CD8-positive, alpha-beta T cell (primary cell): ENCODE measurements at places on chromosomes 7 and 10.

DNA sequence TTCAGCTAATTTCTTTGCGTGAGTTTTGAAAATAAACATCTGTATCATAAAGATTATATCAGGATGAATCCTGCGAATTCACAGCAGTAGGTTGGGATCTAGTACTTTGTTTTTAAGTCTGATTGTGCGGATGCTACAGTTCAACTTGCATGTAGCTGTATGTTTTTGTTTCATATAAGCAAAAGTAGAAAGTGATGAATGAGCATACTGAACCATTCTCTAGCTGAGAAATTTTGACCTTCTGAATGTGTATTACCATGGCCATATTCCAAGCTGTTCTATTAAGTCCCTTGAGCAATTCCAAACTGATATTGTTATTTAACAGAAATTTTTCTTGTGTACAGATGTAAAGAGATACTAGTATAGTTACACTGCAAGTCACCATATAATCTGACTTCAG is 358.8 kb upstream of the MEOX2 start:
- no peak for DNase-seq

- DNase-seq = no peak
These were observed 145.2 kb downstream of the PPP1R9A start for GRCh38 chr7:95052566-95053094.

- no peak for DNase-seq
These were observed 26.4 kb upstream of the ITPRID1 start for GRCh38 chr7:31487476-31487875.

DNA sequence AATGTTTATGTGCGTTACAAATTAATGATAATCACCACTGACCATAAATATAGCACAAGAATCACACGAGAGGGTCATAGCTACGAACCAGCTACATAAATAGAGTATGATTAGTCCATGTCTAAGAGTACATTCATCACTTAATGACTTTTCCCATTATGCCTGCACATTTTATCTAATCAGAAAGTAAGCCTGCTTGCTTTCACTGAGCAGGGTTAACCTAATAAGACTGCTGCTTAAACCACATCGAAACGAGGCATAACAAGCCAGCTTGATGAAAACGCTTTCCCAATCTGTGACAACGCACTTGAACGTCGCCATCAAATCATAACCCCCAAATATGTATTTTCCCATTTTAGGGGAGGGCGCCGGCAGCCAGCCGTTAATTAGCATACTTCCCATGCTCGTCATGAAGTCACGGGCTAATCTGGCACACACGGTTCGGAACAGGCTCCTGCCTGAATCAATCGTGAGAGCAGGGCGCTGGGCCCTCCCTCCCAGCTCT is 71.5 kb downstream of the EBF3 start:
- DNase-seq = no peak

- no peak for DNase-seq
These were observed 36.0 kb downstream of the KCNH2 start for GRCh38 chr7:150942001-150942590.
